Osteoblast (primary cell): ENCODE measurements at places on chromosomes 1 and 21. TPM values are rescaled to one million over a fixed set of nuclear protein-coding genes. Genes with fewer than 3 reads are reported as not detected.

- no peak for DNase-seq
Observed at GRCh38 chr1:1210726-1211540, 3.0 kb downstream of the TNFRSF4 start.

GRCh38 chr1:176110203-176110602, 96.9 kb downstream of the COP1 start:
- DNase-seq, result no peak

GRCh38 chr1:165383067-165383466, 26.6 kb upstream of the LMX1A start:
- DNase-seq, result peak; percentile 82

The IVL gene
- not detected in 2 replicates for total RNA-seq

GRCh38 chr1:219430419-219430818, 182.5 kb downstream of the ZC3H11B start:
- no peak for DNase-seq

The C1orf87 gene
- total RNA-seq, result not detected in 2 replicates

DNA sequence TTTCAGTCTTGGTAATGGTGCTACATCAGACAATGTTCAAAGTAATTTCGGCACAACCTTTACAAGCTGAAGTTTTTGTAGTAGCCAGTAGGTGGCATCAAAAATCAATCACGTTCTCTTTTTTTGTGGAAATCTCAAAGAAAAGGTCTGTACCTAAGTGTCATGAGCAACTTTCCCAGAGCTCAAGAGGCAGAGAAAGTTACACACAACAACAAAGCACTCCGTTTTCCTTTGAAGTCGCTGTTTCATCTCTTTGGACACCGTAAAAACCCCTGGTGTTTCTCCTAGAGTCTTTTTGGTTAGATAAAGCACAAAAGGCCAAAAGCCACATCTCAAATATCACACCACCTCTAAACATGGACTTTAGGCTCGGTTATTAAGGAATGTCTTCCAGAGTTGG, 131.6 kb downstream of the LHX8 start:
- no peak for DNase-seq

DNA sequence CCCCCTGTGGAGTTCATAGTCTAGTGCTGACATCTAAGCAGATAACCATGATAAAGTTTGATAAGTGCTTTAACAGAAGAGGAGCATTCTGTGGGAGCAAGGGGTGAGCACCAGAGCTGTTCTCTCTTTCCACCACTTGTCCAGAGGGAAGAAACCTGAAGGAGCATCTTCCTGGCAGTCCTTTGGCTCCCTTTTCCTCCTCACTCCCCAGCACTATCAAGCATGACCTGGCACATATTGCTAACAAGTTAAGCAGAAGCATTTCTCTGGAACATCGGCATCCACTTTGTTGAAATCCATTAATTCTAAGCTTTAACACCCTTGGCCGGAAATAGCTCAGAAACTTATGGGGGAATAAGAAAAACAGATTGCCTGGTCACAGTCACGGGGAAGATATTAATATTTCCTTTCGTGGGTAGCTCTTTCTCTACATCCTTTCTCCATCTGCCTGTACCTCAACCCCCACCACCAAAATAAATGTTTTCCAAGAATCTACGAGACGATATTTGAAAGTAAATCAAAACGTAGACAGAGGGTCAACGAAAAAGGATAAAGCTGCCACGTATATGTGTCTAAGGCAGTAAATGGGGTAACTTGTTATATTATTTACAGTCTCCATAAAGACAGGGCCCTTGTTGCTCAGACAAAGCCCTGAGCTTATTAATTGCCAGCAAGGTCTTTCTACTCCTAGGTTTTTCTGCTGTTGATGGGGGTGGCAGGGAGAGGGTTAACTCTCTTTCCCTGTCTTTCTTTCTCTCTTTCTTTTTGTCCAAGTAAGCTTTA, 351.4 kb downstream of the NUF2 start:
- no peak for DNase-seq

The CD2 gene
- total RNA-seq, result not detected in 2 replicates

- peak; percentile 71 for DNase-seq
Observed at GRCh38 chr1:53619367-53620060, 119.5 kb downstream of the GLIS1 start.

DNA sequence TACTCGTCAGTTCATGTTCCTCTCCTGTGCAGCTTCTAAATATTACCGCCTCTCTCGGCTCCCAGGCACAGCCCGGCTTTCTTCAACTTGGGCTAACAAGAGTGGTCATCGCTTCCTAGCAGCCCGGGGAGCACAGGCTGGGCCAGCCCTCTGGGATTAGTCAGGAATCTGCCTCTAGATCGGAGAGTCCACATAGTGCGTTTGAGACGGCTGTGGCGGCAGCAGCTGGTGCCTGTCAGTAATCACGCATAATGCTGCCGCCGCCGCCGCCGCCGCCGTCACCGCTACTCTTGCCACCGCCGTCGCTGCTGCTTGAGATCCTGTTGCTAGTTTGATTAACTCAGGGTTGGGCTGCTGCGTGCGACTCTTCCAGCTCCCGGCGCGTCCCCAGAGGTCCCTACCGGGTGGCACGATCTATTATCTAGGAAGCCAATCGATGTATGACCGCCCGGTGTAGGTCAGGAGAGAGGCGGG, at the start of gene RXRG:
Gene RXRG (minus strand): TSS at position 230 of the 474 bp plus-strand sequence. CDS start 233 bp downstream, outside the sequence.
- peak; percentile 9 for DNase-seq

The CFHR3 gene
- 0.36 TPM in 1 of 2 replicates, not detected in the other for total RNA-seq

DNA sequence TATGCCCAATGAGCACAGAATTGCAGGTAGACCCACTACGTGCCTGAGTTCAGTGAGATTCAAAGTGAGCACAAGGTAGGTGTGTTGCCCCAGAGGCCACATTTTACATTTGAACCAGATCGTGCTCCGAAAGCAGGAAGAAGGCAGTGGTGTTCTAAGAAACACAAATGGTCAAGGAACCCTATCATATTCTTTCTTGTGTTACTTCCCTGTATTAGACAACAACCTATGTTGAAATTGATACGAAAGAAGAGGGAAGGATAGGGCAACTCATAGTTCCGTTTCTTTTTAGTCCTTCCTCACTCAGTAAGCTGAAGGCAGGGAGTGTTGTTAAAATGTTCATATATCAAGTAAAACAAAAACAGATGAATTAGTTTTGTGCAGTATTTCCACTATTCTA, 33.9 kb downstream of the OLFML2B start:
- DNase-seq, result no peak

GRCh38 chr1:91583326-91583755, 82.7 kb downstream of the CDC7 start:
- DNase-seq, result peak; percentile 82

DNA sequence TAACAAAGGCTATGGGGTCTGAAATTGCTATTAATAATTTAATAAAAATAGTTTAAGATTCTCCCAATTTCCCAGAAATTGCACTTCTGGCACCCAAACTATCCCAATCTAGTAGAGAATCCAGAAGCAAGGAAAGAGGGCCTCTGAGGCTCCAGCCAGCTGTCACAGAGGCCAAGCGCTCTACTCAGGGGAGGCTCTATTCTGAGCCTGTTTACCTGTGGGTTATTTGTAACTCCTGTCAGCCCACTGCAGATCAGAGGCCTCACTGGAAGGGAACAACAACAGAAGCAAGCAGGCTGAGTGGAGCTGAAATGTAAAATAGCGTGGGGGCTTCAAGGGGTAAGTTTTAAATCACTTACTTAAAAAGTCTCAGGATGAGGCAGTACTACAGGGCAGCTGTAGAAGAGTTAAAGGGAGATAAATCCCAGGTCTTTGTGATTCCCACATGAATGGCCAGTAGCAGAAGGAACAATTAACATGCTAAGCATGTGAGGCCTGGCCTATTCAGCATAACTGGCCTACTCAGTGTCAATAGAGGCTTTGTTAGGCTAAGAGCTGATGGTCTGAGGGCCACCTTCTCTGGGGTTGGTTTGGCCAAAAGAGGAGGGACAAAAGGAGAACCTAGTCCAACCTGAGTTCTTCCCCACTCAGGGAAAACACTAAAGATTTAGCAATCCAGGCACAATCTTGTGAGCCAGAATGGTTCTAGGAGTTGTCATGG, 12.8 kb downstream of the ZNF687 start:
- peak; percentile 39 for DNase-seq

DNA sequence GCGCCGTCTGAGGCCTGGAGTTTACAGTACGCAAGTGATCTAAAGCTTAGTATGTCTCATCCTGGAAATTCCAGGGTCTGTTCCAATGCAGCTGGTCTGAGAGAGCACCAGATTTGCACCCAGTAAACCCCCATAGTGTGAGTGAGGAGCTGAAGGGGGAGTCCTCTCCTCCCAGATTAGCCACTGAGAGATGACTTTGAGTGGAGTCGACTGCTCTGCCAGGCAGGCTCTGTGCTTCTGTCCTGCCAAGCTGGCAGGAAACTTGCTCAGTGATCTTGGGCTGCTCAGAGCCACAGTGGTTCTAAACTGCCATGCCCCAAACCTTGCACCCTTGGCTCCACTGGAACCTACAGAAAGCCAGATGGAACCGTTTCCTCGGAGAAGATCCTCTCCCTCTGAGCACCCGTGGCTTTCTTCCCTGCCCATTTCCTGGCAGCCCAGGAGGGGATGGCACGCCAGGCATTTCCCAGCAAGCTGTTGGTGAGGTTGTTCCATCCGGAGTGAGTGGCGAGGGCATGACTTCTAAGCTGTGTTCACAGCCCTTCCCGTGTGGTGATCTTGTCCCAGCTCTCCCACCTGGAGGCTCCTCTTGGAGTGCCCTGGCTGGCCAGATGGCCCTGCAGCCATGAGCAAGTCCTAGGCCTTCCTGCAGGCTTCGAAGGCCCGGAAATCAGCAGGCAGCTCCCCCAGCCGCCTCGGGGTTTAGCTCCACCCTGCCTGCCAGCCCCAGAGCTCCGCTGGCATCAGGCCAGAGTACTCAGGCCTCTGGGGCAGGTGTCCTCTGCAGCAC, 125.9 kb upstream of the VAMP3 start:
- DNase-seq, result no peak

- DNase-seq, result no peak
Observed at GRCh38 chr1:163928651-163929050, 606.9 kb downstream of the NUF2 start.

- DNase-seq, result no peak
Observed at GRCh38 chr21:44639331-44639655, 2.1 kb downstream of the KRTAP10-10 start.

DNA sequence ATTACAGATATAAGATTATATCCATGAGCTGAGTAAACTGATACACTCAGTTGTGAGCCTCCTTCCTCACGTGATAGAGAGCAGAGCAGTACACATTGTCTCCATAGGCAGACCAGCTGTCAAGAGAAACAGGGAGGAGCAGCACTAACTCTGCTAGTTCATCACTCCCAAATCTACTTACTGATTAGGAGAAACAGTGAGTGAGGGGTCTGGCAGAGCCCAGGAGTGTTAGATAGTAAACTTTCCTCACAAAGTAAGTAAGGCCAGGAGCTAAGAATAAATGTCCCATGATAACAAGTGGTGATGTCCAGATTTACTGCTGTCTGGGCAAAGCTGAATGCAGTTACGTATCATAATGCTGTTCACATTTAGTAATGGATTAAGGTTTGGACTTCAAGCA, 168.6 kb upstream of the KCNK2 start:
- no peak for DNase-seq

GRCh38 chr1:234089396-234089795, 184.9 kb downstream of the SLC35F3 start:
- no peak for DNase-seq

GRCh38 chr1:157201767-157202166, 63.6 kb upstream of the ETV3 start:
- DNase-seq, result no peak

GRCh38 chr1:234999513-234999940, 129.1 kb downstream of the TOMM20 start:
- no peak for DNase-seq

DNA sequence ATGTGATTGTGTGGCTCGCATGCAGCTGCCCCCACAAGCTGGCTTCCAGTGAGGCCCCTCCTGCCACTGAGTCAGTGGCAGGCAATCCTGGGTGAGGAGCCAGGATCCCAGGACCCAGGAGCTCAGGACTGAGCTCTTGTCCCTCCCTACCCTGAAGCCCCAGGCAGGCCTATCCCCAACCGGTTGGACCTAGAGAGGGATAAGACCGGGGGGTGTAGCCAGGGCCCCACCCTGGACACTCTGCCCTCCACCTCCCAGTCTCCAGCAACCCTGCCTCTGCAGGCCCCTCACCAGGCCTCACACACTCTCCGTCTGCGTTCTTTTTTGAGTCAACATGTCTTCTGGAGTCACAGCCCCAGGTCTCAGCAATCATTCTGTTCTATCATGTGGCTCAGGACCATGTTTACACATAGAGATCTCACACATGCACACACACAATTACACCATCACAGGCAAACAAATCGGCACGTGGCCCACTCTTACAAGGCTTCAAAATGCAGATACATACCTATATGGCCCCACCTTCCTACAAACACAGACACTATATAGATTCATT, 2.6 kb downstream of the VSIG8 start:
- DNase-seq, result no peak

The TRMT1L gene
- total RNA-seq, result 12.3 and 16.5 TPM in 2 replicates

DNA sequence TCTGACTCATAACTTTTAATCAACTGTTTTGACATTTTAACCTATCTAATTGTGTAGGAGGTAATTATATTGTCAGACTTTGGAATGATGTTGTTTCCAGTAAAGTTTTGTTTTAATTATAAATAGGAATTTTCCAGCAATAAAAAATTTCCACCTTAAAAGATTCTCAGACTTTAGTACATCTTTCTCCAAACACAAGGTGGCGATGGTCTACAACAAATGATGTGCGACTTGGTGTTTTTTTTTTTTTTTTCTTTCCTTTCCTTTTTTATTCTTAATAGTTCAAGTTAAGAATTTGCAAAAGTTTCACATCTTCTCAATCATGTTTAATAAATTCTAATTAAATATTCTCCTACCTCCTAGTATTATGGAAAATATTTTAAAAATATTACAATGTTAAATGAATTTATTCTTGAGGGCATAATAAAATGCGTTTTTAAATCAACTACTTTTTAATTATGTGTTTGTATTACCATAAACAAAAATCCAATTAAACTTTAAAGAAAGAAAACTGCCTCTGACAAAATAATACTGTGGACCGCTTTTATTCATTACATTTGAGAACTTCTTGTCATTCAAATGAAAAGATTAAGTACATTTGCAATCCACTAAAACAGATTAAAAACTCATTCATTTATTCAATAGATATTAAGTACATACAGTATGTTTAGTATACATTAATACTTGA, 4.4 kb upstream of the ADAMTS1 start:
- no peak for DNase-seq

DNA sequence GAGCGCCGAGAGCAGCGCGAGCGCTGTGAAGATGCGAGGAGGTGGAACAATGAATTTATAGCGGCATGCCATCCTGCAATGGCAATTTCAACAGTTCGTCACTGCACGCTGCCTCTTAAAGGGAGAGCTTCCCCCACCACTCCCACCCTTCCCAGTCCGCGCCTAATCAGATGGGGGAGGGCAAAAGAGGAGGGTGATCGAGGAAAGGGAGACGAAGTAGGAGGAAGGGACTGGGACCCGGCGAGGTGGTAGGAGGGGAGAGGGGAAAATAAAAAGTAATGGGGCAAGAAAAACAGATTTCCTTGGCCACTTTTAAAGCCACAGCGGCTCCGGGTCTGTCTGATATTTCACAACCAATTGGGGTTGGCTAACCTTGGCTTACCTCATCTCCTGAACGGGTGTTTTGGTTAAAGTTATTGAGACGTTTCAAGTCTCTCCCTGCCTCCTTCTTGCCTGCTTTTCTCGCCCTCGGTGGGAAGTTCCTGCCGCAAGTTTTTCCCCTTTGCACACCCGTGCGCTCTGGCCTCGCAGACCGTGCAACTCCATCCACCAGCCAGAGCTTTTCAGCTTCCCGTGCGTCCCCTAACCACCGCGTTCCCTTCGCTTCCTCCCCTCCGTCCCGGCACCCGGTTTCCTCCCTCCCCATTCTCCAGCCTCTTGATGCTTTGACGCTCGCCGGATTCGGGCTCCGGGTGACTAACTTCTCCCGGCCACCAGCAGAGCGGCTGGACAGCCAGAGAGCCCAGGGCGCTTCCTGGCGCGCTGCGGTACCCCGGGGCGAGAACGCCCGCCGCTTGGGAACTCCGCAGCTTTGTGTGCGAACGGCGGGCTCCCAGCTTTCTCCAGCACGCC, at the start of gene ADAMTS5:
Gene ADAMTS5 (minus strand): TSS at position 27 of the 852 bp plus-strand sequence. CDS start 697 bp downstream, outside the sequence.
- peak; percentile 93 for DNase-seq

The GBP6 gene
- not detected in 2 replicates for total RNA-seq
